ENCODE measurements at places on chromosomes 7 and 10. TPM values are rescaled to one million over a fixed set of nuclear protein-coding genes. Genes with fewer than 3 reads are reported as not detected.

The HMX3 gene
- not detected for total RNA-seq

The PGAM2 gene
- 0.41 TPM for total RNA-seq

GRCh38 chr7:3510101-3511020 is 209.3 kb downstream of the SDK1 start:
- peak overlapping the region; percentile 3 for H3K27ac ChIP-seq
- DNase-seq = no peak
- no peak overlapping the region for H3K4me3 ChIP-seq
- H3K36me3 ChIP-seq = peaks cover 2% of the 10 kb centered on the region

GRCh38 chr7:34219153-34219718 is 313.9 kb downstream of the BMPER start:
- DNase-seq = no peak
- no peaks in the 10 kb centered on the region for H3K36me3 ChIP-seq
- no peaks in the 10 kb centered on the region for H3K27me3 ChIP-seq
- no peak overlapping the region for H3K4me3 ChIP-seq

DNA sequence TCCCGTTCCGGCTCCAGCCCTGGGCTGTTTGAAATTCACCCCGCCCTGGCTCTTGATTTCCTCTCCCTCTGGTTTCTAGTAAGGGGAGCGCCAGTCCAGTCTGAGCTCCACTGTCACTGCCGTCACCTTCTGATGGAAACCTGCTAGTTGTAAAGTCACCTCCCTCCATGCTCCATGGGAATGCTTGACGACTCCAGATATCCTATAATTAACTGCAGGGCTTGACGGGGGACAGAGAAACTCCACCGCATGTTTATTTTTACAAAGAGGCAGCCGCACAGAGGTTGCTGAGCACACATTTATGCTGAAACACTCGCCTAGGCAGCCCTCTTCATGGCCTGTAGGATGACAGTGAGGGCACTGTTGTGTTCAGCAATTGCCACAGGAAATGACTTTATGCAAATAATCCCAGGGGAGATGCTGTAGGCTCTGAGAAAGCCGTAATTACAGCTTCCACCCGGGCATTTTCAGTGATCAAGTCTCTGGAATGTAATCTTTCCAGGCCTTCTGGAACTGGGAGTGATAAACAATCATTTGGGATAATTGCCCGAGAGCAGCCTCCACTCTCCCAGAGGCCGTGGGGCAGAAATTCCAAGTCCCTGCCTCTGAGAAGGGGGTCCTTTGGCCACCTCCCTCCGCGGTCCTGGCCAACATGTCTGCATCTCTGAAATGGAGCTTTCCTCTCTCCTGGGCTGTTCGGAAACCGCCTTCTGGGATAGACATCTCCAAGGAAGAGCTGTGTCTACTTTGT is 300.5 kb downstream of the KLF6 start:
- no peak overlapping the region for H3K4me3 ChIP-seq
- H3K36me3 ChIP-seq = peaks cover 2% of the 10 kb centered on the region
- peaks cover 2% of the 10 kb centered on the region for H3K27me3 ChIP-seq
- no peak for DNase-seq
- peaks cover 31% of the 10 kb centered on the region for H3K4me1 ChIP-seq

Data from chondrocyte (in vitro differentiated cells).